NCI-H774 (cell line): ENCODE measurements at places on chromosomes 5 and 9.

DNA sequence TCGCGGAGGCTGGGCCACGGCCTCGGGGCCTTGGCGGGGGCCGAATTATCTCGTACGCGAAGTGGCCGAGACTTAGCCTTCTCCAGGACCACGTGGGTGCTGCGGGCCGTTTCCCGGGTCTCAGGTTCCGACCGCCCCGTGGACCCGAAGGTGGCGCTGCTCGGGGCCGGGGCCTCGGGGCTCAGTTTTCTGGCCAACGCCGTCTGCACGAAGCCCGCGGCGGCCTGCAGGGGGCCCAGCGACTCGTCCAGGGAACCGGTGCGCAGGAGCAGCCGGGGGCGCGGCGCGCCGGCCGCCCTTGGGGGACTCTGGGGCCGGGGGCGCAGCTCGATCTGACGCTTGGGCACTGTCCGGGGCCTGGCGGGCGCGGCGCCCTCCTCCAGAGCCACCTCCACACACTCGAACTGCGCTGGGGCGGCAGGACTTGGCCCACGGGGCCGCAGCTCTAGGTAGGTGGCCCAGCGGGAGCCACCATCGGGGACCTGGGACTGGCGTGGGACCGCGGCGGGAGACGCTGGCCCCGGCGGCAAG is 716 bp downstream of the PROB1 start:
- no peak for DNase-seq

DNA sequence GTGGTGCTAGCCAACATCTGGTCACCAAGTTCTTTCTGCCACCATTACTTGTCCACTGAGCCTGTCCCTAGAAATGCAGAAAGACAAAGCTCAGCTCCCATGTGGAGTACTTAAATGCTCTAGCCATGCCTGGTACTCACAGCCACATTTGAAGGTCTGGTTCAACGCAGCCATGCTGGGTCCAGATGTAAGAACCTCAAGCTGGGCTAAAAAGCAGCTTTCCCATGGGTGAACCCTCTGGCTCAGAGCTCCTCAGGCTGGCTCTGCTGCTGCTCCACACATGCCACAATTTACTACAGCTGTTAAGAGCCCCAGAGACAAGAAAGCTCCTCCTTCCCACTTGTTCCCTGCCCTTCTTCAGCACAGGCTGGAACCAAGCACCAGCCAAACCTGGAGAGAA is 97.1 kb upstream of the LRRTM2 start:
- no peak for DNase-seq

DNA sequence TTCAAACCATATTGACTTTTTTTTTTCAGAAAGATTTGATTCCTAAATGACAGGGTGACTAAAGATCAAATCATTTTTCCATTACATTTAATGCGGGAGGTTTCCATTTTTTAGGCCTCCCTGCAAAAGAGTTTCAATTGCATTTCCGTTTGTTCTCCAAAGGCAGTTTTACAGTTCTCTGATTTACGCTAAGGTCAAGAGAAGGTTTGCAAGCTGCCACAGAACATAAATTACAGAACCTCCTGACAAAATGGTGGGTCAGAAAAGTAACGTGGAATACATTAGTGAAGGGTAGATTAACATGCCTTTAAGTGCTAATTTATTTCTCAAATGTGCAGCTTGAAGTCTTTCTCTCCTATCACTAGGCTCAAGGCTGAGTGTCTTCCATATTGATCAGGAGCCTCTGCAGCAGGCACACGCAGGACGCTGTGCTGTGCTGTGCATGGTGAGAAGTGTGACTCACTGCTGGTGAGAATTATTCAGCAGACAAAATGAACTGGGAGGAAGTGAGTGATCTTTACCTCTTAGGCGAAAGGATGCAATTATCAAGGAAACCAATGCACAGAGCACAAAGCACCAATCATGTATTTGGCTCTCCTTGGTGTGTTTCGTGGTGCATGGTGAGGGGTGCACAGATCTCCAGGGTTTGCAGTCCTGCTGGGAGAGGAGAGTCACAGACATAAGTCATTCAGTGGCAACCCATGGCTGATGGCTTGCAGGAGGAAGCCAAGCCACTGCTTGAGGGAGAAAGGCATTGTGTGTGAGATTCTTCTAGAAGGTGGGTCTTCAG is 136.3 kb downstream of the TENT4A start:
- DNase-seq = no peak

DNA sequence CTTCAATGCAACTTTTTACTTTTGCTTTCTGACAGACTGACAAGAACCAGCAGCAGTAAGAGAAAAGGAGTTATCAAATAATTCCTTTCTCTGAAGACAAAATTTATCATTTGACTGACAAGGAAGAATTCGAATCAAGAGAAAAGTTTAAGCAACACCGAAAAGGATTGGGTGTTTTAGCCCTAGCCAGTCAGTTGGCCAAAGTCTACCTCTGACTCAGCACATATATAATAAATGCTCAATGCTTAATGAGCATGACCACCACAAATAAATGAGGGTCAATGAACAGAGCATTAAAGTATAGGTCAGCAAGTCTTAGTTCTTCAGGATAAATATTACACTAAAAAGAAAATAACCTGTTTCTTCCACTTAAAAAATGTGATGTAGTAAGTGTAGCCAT is 1603.5 kb upstream of the C9orf72 start:
- no peak for DNase-seq

GRCh38 chr9:33043671-33044070 is 18.6 kb downstream of the DNAJA1 start:
- no peak for DNase-seq

GRCh38 chr5:115170134-115170928 is 623 bp upstream of the TRIM36 start:
- no peak for DNase-seq

DNA sequence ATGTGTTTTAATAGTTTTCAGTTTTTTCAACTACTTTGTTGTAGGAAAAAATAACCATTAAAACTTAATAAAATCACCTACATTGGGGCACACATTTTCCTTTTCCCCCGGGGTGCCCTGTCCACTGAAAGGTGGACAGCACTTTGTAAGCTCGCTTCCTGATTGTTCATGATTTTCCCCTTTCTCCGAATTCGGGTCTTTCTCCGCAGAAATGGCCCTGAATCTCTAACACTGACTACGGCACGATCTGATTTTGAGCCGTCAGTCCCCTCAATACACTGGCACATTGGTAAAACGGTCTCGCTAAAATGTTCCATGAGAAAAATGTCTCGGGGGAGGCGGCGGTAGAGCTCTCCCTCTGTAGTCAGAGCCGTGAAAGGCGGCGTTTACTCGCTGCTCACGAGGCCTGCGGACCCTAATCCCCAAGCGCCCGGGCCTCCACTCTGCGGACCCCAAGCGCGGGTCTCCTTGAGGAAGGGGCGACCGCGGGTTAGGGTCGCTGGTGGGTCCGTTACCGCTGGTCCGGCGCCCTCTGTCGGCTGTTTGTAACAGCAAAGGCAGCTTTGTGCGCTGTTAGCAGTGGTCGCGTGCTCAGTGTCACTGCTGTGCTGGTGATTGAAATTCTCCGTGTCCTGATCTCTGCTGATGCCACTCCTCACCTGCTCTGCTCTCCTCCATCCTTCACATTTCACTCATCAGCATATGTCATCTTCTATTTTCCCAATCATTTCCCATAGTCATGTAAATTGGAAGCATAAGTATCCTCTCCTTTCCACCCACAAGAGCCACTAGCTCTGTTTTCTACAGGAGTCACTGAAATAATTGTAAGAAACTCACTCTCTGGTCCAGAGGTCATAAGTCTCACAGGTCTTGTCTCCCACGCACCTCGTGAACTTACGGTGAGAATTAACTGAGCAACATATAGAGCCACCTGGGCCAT is 10.8 kb upstream of the IFNA2 start:
- no peak for DNase-seq

DNA sequence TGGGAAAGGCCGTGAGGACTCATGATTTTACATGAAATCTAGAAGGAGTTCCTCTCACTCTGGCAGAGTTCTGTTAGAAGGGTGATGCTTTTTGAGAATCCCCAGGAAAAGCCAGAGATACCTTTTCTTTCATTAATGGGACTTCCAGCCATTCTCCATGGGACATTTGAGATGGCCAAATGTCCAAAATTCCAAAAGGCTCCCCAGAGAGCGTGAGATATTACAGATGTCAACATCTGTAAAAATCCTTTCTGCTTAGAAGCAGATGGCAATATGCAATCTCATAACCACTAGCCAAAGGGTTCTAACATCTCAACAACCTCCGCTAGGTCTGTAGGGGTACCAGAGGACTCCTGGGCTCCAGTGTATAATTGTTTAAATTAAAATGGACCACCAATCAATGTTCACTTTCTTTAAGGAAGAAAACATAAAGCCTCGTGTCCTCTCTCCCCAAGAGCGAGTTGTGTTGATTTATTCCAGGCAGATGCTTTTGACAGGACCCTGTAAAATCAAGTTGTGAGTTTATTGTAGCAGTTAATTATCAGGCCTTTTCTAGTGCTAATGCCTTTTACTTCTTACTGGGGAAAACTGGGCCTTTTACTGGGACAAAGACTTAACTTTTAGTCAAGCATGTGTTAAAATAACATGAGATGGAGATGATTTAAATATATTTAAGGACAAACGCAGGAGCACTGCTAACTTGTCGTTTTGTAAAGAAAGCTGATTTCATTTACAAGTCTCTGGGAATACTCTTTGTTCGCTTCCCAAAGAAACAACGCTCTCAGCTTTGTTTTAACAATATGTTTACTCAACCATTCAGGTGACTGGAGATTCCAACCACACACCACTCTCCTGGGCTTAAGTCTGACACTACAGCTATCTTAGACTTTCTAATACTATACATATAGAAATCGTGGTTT is 4.8 kb downstream of the GAS1 start:
- no peak for DNase-seq

GRCh38 chr9:93020151-93020550 is 38.4 kb upstream of the SUSD3 start:
- DNase-seq = no peak

DNA sequence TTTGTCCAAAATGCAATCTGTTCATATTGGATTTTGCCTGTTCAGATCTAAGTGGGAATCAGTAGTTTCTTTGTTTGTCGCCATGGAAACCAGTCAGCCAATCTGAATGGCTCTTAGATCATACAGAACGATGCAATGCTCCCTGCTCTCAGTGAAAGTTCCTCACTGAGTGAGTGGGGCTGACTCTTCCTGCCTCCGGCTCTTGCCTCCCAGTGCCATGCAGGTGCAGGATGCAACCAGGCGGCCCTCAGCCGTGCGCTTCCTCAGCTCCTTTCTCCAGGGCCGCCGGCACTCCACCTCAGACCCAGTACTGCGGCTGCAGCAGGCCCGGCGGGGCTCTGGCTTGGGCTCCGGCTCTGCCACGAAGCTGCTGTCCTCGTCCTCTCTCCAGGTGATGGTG is at the start of gene PTPDC1:
Gene PTPDC1, plus strand, starts transcription at position 151 of the 400 bp plus-strand sequence. Its CDS starts 67 bp downstream, at position 218.
- DNase-seq = no peak

DNA sequence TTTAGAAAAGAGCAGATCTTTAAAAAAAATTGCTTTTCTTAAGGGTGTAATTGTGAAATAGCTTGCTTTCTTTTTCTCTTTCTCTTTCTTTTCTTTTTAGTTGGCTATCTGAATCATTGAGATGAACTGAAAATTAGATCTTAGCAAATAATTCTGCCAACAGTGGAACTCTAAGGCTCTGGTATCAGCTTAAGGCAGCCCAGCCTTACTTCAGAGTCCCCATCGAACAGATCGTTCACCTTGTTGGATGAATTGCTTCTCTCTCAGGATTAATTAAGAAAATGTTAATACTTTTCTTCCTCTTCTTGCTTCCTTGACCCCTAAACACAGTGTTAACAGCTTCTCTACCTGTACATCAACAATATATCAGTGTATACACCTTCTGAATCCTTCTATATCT is 92.1 kb downstream of the ZCCHC7 start:
- DNase-seq = no peak

DNA sequence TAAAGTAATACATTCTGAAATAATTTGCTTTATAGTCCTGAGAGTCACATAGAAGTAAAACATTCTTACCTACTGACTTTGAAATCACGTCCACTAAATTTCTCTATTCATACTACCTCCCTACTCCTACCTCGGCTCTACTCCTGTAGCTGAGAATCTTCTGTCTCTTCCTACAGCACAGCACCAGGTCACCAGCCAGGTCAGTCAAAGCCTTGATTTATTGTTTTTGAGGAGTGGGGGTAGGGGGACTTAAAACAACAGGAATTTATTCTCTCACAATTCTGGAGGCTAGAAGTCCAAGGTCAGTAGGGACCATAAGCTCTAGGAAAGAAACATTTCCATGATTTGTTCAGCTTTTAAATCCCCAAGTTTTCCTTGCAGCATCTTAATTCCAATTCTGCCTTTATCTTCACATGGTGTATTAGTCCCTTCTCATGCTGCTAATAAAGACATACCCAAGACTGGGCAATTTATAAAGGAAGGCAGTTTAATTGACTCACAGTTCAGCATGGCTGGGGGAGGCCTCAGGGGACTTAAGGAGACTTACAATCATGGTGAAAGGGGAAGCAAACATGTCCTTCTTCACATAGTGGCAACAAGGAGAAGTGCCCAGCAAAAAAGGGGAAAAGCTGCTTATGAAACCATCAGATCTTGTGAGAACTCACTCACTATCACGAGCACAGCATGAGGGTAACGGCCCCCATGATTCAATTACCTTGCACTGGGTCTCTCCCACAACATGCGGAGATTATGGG is 49.6 kb upstream of the CCNG1 start:
- DNase-seq = no peak

- no peak for DNase-seq
These were observed 135.3 kb downstream of the ROR2 start for GRCh38 chr9:91814753-91815152.

DNA sequence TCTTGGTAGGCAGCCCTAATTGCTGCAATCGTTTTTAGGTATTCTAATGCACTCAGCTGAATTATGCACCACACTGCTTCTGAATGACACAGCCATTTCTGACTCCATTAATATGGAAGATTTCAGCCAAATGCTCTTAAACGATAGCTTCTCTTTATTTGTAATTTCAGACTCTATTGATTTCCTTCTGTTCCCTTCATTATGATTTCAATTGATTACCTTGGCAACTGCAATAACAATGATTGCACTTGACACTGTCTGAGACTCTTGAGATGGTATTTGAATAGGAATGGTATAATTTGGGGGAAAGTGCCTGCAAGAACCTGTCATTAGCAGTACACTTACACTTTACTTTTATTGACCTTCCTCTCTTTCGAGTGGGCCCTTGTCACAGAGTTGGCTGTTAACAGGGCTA is 296.1 kb upstream of the DMAC1 start:
- DNase-seq = peak; percentile 92

DNA sequence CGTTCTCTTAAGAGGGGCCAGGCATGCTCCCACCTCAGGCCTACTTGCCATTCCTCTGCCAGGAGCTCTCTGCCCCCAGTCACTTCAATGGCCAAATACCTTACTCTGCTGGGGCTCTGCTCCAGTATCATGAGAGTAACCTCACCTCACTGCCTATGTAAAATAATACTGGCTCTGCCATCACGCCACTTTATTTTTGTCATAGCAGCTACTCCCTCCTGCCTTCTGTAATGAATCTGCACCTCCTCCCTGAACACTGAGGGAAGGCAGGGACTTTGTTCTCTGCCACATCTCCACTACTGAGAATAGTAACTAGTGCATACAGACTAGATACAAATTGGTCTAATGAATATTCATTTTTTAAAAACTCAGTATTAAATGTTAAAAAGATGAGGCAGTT is 33.8 kb downstream of the MACROH2A1 start:
- peak; percentile 3 for DNase-seq
